CD4-positive, alpha-beta T cell treated with Interleukin-17A for 1 hour (primary cell): ENCODE measurements at places on chromosomes 4 and X.

- no peak for DNase-seq
Measured at GRCh38 chr4:145723336-145723735, 43.4 kb downstream of the C4orf51 start.

DNA sequence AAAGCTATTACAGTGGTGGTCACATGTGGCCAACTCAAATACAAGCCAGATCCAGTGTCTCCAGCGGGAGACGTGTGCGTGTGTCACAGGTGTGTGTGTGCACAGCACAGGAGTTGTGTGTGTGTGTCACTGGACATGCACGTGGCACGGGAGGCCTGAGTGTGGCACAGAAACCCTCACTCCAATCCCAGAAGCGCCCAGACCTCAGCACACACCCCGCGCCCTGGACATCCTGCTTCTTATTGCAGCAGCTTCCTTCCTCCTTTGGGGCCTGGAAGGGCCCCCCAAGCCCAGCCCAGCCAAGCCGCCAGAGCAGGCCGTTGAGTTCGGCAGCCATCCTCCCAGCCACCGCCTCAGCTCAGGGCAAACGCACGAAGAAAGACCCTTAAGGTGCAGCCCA is 37.9 kb downstream of the ACOX3 start:
- no peak for DNase-seq

- peak; percentile 41 for DNase-seq
Measured at GRCh38 chrX:137031517-137032340, 2.1 kb downstream of the GPR101 start.

DNA sequence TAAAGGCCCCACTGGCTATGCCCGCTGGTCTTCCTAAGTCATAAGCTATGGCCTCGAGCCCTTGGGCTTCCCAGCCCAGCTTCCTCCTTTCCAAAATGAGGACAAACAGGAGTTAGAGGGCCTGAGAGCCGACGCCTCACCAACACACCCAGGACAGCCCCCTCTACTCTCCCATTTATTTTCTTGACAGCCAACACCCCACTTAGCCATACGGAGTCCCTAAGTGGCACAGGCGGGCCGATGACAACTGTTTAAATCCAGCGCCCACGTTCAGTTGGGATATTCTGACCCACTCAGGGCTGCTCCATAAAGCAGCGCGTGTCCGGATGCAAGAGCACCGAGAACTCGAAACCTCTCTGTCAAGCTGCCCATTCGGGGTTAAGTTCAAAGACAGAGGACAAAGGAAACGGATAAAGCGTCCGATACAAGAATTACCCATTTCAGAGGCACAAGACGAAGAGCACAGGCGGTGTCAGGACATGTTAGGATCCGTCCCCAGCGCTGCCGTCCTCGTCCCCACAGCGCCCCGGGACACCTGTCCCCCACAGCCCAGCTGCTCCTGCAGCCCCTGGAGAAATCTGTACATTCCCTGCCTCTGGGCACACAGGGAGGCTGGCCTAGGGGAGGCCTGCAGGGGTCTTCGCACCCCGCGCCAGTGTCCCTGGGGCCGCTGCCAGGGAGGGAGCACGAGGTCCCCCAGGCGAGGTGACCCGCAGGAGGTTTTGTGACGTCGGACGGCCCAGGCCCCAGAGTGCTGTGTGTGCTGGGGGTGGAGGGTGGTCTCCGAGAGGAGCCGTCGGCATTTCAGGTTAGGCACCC is 1.2 kb downstream of the PRKX start:
- DNase-seq: no peak

GRCh38 chrX:99192421-99192820 is 1217.7 kb downstream of the PCDH19 start:
- no peak for DNase-seq

DNA sequence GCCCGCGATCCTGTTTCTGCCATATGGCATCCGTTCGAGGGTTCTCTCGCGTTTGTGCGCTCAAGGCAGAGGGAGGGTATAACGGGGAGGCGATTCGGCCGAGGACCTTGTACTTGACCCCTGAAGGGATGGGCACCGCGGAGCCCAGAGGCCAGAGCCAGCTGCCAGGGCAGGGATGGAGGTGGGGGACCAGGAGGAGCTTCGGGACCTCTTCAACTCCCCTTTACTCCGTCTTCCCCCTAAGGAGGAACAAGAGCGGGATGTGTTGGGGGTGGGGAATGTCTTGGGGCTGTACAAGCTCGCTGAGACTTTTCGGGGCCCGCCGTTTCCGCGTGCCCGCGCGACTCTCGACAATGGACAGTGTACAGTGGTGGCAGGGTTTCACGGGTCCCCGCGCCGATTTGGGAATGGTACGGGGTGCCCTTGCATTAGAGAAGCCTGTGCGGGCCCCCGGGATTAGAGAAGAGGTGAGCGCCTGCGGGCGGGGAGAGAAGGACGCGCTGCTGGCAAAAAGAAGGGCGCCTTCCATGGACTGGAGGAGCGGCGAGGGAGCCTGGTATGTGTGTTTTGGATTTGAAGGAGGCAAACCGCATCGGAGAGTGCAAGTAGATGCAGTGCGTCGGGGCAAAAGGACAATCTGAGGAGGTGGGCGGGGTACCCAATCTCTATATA is 760 bp downstream of the UGT8 start:
- no peak for DNase-seq

- no peak for DNase-seq
Measured at GRCh38 chr4:183098019-183098722, 886 bp upstream of the WWC2 start.

GRCh38 chr4:85420831-85421230 is 54.1 kb upstream of the ARHGAP24 start:
- no peak for DNase-seq

GRCh38 chr4:20323991-20324390 is 72.3 kb downstream of the SLIT2 start:
- no peak for DNase-seq

DNA sequence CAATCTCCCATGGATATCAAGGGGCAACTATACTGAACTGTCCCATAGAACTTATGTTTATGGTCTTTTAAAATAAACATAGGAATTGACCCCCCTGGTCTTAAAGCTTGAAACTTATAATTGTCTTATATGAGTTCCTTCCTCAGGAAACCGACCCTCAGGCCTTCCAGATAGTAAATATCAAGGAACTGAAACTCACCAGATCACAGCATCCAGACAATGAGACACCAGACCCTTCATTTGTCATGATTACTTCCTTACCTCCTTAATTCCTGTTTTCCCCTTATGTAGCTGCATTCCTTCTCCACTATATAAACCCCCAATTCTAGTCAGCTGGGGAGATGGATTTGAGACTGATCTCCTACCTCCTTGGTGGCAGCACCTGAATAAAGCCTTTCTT is 94.8 kb upstream of the GRPR start:
- no peak for DNase-seq

- DNase-seq: no peak
Measured at GRCh38 chr4:52982946-52983340, 120.8 kb downstream of the RASL11B start.

- DNase-seq: no peak
Measured at GRCh38 chr4:178293601-178294000, 851.4 kb upstream of the AGA start.

GRCh38 chrX:19616959-19617358 is 101.7 kb upstream of the MAP3K15 start:
- DNase-seq: no peak

- no peak for DNase-seq
Measured at GRCh38 chrX:12753366-12753765, 37.8 kb upstream of the PRPS2 start.

DNA sequence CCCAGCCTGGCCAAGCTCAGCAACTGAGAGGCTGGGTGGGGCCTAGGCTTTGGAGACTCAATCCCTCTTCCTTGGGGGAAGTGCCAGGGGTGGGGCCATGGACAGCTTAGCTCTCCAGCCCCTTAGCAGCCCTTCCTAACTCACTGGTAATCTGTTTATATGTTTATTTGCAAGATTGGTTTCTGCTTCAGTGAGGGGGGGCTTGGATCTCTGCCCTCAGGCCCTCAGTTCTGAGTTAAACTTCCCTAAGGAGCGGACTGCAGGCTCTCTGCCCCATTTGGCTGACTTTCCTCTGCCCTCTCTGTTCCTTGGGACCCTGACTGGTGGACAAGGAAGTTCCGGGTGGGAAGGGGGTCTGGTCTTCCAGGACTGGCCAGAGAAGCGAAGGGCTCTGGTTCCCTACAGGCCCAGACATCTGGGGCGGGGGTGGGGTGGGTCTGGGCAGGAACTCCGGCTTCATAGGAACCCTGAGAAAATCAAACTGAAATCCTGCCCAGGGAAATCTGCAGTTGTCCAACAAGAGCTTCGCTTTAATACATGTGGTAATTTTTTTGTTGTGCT is 51.4 kb downstream of the NALF2 start:
- DNase-seq: no peak

GRCh38 chr4:150510176-150510865 is 71.6 kb upstream of the MAB21L2 start:
- no peak for DNase-seq

DNA sequence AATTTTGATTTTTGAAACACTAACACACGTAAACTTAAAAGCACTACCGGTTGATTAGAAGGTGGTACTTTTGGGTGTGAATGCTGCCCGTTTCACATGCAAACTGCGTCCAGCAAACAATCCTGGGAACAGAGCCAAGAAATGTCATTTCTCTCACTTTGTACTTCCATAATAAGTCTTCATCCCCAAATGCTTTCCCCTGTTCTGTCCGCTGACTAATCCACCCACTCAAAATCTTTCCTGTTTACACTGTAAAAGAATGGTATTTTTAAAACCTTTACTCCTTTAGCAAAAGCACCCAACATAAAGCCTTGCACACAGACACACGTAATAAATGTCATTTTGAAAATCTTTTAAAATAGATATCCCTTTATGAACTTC is 39.1 kb upstream of the PDLIM5 start:
- no peak for DNase-seq

DNA sequence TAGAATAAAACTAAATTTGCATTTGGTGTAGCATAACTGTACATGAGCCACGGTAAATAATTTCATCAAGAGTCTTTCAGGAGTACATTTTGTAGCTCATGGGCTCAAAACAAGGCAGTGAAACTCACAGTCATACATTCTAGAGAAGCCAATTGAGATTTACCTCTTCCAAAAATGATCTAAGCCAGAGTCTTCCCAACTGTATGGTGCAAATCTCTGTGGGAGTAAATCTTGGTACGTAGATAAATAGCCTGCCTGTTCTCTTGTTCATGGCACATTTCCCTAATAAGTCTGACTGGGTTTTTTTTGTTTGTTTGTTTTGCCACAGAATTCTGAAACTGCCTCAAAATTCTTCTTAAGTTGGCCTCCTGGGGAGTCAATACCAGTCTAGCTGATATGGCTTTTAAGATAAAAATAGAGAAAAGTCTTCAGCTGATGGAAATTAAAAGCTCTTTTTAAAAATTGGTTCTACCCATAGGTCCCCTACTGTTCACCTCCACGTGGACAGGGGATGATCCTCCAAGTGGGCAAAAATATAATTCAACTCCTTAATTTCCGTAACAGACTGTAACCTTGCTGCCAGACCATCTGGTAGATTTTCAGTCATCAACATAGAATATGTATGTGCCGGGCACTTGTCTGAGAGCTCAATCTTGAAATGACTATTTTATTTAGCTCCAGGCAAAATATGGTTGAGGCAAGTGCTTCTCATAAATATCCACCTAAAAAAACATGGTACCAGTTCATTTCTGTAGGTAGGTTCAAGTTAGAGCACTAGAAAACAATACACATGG is 365.4 kb downstream of the PDHA2 start:
- no peak for DNase-seq

DNA sequence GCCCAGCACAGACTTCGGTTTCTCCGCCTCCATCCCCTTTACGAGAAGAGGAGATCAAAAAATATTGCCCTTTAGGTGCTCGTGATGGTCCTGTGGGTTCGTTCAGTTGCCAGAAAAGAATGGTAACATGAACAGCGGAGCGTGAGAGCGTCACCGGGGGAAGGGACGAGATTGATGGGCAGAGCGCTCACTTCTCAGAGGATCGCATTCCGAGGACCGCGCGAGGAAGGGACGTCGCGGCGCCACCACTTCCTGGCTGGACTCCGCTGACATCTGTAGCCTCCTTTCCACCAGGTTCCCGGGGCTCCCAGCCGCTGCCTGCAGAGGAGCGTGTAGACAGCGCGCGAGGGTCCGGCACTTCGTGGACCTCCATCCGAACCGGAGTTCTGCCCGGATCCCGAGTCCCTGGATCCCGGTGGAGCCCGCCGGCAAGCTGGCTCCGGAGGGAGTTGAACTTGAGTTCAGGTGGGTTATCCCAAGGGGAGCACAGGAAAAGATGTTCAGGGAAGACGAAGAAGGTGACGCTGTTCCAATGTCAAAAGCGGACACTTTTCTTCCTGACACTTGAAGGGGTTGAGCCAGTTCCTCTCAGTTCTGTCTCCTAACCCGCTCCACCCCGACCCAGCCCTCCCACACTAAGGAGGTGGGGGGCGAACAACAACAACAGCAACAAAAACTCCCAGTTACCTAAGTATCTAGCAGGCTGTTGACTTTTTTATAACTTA is 484 bp downstream of the GALNTL6 start:
- DNase-seq: no peak

DNA sequence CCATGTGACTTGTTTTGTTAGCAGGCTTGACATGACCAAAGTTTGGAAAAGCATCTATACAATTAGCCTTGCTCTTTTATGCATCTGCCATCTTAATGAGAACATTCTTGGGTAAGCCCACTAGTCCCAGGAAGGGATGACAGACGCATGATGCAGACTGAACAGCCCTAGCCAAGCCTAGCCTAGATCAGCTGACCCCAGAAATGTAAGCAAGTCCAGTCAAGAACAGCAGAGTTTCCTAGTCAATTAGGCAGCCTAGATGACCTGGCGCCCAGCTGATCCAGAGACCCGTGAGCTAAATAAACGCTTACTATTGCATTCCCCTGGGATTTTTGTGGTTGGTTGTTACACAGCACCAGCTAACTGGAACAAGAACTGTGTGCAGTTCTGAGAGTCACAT is 457.9 kb downstream of the BCOR start:
- DNase-seq: no peak

- no peak for DNase-seq
Measured at GRCh38 chr4:81607950-81608349, 136.2 kb upstream of the RASGEF1B start.

GRCh38 chr4:103207673-103208072 is 9.5 kb upstream of the CENPE start:
- no peak for DNase-seq

DNA sequence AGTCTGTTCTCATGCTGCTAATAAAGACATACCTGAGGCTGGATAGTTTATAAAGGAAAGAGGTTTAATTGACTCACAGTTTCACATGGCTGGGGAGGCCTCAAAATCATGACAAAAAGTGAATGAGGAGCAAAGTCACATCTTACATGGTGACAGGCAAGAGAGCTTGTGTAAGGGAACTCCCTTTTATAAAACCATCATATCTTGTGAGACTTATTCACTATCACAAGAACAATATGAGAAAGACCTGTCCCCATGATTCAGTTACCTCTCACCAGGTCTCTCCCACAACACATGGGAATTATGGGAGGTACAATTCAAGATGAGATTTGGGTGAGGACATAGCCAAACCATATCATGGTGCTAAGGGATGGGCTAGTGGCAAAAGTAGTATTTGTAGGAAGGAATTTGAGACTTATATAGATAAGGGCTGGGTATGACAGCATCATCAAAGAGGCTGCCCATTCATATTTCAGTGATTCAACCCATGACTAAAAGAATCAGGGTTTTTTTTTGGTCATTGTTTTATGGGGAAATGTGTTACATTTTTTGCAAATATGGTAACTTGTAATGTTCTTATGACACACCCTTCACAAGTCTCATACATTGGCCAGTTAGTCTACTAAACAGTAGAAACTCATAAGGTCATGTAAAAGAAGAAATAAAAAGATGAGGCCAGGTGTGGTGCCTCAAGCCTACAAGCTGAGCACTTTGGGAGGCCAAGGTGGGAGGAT is 34.7 kb downstream of the NUP62CL start:
- DNase-seq: no peak

- no peak for DNase-seq
Measured at GRCh38 chrX:30414144-30414543, 105.0 kb upstream of the NR0B1 start.
